Endothelial cell of umbilical vein (primary cell): ENCODE measurements at places on chromosomes 1 and 21. TPM values are rescaled to one million over a fixed set of nuclear protein-coding genes. Genes with fewer than 3 reads are reported as not detected.

The NUDT4B gene
- polyA plus RNA-seq = 34.5 and 39.0 TPM in 2 replicates

GRCh38 chr1:201554190-201554600 is 15.3 kb downstream of the NAV1 start:
- no peak for DNase-seq

GRCh38 chr1:193891788-193892187 is 705.4 kb upstream of the B3GALT2 start:
- no peak for DNase-seq

The C1orf94 gene
- polyA plus RNA-seq = not detected in 2 replicates

The DEPDC1 gene
- 3.9 and 5.5 TPM in 2 replicates for polyA plus RNA-seq

The RC3H1 gene
- 7.0 and 7.9 TPM in 2 replicates for polyA plus RNA-seq

DNA sequence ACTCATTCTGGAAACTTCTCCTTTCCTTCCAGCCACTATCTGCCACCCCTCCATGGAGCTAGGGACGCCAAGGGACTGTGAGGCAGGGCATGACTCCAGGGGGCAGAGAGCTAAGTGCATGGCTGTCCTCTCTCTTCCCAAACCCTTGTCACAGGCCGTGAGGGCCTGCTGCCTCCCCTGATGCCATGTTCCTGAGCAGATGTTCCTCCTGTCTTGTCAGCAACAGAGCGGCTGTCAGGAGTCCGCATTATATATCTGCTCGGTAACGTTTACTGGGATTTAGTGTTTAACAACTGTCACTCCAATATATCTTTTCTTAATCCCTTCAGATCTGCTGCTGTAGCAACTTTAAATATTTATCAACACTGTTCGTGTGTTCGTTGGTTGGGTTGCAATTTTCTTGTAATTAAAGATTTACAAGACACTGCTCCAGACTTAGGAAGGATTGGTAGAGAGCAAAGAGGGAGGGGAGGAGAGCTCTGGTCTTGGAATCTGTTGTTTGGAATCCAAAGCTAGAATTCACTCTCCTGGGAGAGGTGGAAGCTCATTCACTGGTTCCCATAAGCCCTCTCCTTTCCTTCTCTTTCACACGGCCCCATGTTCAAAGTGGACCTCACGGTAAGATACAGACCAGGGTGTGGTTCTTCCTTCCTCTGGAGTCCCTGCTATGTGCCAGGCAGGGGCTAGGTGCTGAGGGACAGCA is 76.2 kb downstream of the MDM4 start:
- DNase-seq = no peak

DNA sequence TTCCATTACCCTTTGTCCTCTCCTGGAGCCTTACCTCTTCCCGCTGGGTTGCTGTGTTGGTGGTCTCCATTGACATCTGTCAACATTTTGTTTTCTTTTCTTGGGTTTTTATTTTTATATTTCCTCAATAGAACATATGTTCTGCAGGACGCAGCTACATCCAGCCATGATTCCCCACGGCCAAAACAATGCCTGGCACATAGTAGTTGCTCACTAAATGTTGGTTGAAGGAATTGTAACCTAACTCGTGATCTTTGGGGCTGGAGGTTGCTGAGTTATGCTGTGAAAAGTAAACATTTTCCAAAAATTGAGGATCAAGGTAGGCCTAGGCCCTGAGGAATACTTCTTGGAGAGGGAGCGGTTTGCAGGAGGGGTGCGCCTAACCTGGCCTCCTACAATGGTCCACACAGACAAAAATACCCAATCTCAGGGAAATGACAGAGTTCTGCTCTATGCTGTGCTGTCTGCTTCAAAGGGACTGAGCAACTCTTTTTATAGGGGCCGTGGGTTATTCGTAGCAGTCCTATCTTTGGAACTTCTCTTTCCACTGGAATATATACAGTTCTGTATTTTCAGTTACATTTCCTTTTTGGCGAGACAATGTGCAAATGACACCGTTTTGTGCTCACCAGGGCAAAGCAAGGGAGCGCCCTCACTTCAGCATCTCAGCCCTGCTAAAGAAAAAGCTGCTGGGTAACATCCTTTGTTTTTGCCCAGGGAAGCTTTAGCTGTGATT is 1.4 kb downstream of the PDPN start:
- DNase-seq = no peak

The PPFIA4 gene
- polyA plus RNA-seq = 0.13 and 0.17 TPM in 2 replicates

GRCh38 chr1:121587777-121588176 is 403.0 kb downstream of the SRGAP2C start:
- DNase-seq = peak; percentile 74

The LCK gene
- 0.06 and 0.08 TPM in 2 replicates for polyA plus RNA-seq

DNA sequence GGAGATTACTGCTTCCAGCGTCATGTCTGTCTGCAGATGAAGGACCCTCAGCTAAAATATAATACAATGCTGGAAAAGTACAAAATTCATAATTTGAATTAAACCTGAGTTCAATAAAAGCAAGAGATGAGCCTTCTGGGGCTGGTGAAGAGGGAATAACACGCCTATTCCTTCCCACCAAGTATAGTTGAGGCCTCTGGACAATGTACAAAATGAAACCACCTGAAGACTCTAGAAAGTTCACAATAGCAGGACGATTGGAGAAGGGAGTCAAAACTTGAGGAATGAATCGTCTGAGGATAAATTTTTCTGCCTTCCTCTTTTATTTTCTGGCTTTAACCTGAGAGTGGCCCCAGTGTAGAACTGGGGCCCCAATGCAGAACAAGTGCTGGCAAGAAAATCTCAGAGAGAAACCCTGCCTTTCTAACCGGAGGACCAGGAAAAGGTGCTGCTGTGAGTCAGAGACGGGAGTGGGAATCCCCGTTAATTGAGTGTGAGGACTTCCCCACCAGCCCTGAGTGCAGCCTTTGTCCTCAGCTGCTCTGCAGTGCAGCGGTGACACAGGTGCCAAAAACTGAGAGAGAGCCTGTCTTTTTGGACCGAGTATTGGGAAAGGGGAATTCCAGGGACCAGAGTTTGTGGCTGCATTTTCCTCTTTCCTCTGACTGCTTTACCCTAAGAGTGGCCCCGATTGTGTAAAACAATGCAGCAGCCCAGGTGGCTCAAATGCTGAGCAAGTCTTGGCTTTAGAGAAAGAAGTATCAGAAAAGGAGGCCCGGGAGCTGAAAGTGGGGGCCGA is 264.9 kb downstream of the DYRK1A start:
- peak; percentile 46 for DNase-seq

GRCh38 chr1:24094554-24094953 is 17.4 kb downstream of the MYOM3 start:
- DNase-seq = no peak

DNA sequence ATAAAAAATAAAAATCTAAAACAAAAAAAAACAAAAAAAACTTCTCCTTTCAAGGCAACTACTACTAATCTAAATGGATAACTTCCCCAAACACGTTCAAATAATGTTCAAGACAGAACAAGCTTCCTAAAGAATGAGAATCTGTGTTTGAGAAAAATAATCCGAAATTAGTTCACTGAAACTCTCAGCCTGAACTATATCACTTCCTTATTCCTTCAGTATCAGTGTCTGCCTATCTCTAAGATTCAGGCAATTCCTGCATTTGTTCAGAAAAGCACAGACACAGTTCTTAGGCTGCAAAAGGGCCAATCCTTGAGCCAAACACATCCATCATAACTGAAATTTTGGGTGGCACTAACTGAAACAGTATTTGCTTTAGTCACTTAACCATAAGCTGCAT is 22.4 kb downstream of the DSTYK start:
- DNase-seq = peak; percentile 69

- DNase-seq = no peak
Observed at GRCh38 chr21:40646651-40647050, 200.3 kb downstream of the DSCAM start.
